ENCODE measurements at places on chromosomes 16 and 17. TPM values are rescaled to one million over a fixed set of nuclear protein-coding genes. Genes with fewer than 3 reads are reported as not detected.

DNA sequence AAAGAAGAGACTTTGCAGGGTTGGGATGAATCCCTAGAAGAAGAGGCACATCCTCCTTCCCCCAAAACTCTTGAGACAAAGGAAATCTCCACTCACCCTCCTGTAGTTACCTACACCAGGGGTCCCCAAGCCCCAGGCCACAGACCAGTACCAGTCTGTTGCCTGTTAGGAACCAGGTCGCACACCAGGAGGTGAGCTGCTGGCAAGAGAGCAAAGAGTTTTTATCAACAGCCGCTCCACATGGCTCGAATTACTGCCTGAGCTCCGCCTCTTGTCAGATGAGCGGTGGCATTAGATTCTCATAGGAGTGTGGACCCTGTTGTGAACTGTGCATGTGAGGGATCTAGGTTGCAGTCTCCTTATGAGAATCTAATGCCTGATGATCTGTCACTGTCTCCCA is 98.9 kb downstream of the CCT6B start:
- no peak for DNase-seq

The SGCA gene
- polyA plus RNA-seq: 1.2 TPM

DNA sequence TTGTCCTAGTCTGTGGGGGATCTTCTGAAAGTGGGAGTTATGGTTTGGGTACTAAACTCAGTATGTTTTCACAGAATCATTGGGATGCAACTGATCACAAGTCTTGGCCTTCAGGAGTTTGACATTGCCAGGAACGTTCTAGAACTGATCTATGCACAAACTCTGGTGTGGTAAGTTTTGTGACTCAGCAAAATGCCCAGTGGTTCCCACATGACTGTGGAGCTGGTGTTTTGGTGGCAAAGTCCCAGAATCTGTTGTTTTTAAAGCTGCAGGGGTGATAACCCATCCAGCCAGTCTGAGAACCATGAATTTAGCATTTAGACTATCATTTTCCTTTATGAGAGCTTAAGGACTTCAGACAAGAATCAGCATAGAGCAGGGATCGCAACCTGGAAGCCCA is 40.6 kb downstream of the GDE1 start:
- no peak for DNase-seq

The ADGRG3 gene
- 0.10 TPM for polyA plus RNA-seq

- DNase-seq: no peak
Measured at GRCh38 chr17:74645010-74645409, 21.5 kb upstream of the CD300E start.

GRCh38 chr17:77869041-77869599 is 89.4 kb upstream of the TNRC6C start:
- no peak for DNase-seq

DNA sequence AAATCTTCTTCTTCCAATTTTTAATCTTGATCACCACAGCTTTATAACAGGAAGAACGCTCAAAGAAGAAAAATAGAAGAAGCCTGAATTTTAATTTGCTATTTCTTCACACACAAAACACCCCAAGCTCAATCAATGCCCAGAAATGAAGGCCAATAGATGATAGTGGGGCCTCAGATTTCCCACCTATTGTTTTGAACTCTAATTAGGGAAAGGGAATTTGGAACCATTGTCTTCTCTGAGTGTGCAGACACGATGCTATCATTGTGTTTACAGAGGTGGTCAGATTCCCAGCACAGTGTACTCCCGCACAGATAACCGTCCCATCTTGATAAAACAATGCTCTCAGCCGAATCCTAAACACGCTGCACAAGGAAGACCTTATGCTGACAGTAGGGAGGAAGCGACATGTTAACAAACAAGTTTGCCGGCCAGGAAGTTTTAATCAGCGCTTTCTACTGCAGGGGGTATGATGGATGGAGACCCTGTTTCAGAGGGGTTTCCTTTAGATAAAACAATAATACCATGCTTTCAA is 684.7 kb downstream of the MAF start:
- no peak for DNase-seq

DNA sequence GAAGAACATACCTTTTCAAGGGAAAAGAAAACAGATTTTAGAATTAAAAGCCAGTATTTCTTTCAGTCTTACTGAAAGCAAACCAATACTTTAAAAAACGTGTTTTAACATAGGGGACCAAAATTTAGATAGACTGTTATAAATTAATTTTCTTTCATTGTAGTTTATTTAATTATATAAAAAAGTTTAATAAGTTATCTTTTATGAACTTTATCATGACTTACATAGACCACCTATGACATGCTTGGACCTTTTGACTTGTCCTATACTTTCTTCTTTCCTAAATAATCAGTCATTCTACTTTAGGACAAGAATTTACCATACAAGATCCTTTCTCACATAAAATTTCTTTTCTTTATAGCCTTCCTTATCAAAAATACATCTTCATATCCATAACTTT is 102.0 kb upstream of the HAS3 start:
- no peak for DNase-seq

The ATP2A3 gene
- polyA plus RNA-seq: 6.4 TPM

DNA sequence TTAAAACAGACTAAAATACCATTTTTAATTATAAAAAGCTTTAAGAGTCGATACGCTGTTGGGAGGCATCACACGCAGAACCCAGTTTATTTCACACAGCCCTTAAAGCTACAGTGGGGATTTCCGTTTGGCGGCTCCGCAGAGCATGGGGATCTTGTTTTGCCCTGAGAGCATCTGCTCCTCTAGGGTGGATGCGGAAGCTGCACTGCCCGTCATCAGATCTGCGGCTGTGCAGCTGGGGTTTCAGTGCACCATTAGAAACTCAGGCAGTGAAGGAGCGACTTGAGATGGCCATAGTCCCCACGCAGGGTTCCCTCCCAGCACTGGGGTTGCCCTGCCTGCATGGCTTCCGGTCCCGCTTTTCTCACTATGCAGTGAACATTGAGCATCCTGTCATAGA is 62.2 kb upstream of the CHMP6 start:
- DNase-seq: no peak

The HSD17B2 gene
- 15.6 TPM for polyA plus RNA-seq

- no peak for DNase-seq
Measured at GRCh38 chr17:2700030-2700490, 11.5 kb downstream of the CLUH start.

The USP6 gene
- polyA plus RNA-seq: 8.4 TPM
